Hematopoietic multipotent progenitor cell treated with erythropoietin and hydrocortisone succinate and interleukin-3 and kit ligand, for 4 days (in vitro differentiated cells): ENCODE measurements at places on chromosomes 7 and 10.

GRCh38 chr7:99325592-99326407 is at the start of gene ARPC1A:
ARPC1A (plus strand) TSS chr7:99325898; CDS start chr7:99333354, 7,456 bp downstream.
- peak; percentile 96 for DNase-seq

GRCh38 chr7:2416063-2416462 is 12.7 kb downstream of the CHST12 start:
- DNase-seq = peak; percentile 63

DNA sequence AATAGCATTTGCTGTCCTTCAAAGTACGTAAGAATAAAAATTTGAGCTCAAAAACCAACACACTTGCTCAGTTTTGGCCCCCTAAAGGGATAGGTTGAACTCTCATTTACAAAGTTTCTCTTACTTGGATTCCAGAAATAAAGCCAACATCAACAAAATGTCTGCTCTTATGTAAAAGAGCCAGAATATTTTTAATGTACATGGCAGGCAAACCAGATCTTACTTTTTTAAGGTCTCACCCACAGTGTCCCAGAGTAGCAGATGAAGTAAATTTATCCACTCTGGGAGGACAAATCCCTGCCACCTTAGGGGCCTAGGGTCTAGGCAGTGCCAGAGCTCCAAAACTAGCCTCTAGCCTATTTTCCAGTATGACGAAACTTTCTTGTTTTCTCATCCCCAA is 159.6 kb downstream of the SKAP2 start:
- no peak for DNase-seq

GRCh38 chr7:85167636-85168035 is 19.2 kb downstream of the SEMA3D start:
- no peak for DNase-seq

DNA sequence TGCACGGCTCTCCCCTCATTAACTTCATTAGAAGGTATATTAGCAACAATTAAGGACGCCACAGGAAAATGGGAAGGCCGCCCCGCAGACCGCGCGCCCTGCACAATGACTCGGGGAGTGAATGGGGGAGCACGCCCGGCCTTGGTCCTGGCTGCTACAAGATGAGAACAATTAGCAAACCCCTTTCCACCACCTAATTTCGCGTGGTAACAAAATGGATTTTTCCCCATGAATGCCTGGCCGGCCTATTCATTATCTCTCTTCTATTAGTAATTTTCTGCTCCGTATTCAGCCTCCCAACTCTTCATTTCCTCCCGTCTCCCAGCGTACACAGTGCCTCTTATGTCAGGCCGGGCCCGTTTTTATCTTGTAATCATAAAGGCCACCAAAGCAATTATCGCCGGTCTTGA is 346.9 kb downstream of the DNAJB6 start:
- no peak for DNase-seq

GRCh38 chr7:71817916-71818315 is 594.2 kb downstream of the CALN1 start:
- no peak for DNase-seq

- no peak for DNase-seq
Observed at GRCh38 chr10:13790196-13790595, 203.4 kb downstream of the PRPF18 start.

DNA sequence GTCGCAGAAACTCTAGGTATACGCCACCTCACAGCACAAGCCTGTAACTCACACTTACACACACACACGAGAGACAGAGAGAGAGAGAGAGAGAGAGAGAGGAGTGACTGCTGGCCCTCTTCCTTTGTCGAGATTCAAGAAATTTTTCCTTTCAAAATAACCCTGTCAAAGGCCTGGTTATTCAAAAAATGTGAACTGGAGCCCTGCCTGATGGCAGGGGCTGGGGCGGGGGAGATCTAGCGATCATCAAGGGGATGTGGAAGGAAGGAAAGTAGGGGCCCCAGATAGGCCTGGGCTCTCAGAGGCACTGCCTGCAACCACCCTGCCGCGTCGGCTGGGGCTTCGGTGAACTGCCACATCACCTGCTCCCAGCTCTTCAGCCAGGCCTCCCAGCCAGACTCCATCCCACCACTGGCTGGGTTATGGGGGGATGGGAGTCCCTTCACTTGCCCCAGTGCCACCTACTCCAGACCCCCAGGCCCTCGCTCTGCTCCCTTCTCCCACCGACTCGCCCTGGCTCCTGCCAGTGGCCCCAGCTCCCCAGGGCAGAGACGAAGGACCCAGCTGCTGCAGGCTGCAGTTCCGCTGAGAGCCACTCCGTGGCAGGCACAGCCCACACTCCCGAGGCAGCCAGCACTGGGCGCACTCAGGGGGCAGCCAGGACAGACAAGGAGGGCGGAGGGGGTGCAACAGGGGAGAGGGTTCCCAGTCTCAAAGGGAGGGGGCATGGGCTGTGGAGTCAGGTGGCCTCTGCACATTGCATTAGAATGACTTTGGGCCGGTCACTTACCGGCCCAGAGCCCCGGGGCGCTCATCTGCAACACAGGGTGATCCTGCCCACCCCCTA is 15.3 kb downstream of the KCNH2 start:
- peak; percentile 90 for DNase-seq

- peak; percentile 80 for DNase-seq
Observed at GRCh38 chr7:30740417-30741181, 11.3 kb upstream of the INMT start.

GRCh38 chr7:106421181-106421762 is 136.5 kb upstream of the NAMPT start:
- peak; percentile 70 for DNase-seq
